Hepatocyte (in vitro differentiated cells): ENCODE measurements at places on chromosomes 4 and X. TPM values are rescaled to one million over a fixed set of nuclear protein-coding genes. Genes with fewer than 3 reads are reported as not detected.
A peak's percentile ranks its signal among the peaks of the same experiment; 100 is the strongest.

DNA sequence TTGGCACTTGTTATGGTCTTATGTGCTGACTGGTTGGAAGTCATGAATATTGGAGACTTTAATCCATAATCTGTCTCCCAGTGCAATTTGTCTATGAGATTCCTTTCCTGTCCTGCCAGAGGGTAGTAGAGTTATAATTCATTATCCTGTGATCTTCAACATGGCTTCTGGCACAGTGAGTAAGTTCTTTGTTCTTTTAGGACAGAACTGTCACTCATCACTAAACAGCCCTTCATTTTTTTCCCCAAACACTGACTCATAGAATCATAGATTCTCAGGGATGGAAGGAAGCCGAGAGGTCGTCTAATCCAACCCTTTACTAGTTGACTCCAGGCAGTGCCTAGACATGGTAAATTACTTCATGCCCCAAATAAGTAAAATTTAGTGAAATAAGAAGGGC, 78.4 kb downstream of the LUZP4 start:
- DNase-seq: no peak

DNA sequence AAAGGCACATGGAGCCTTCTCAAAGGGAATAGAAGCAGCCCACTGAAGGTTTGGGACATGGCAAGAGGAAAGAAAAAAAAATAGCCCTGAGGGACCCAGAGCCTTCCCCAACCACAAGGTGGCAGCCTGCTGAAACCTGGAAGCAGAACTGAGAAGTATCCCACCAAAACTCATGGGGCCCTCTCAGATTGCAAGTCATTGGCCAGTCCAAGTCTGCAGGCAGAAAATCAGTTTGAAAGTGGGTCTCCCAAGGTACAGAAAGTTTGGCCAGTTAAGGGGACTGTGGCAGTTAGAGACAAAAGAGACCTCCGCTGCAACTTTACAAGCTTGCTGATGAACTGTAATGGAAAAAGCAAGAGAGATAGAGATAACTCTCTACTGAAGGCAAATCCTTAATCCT, 155.8 kb downstream of the ANTXR2 start:
- DNase-seq: peak; percentile 27

DNA sequence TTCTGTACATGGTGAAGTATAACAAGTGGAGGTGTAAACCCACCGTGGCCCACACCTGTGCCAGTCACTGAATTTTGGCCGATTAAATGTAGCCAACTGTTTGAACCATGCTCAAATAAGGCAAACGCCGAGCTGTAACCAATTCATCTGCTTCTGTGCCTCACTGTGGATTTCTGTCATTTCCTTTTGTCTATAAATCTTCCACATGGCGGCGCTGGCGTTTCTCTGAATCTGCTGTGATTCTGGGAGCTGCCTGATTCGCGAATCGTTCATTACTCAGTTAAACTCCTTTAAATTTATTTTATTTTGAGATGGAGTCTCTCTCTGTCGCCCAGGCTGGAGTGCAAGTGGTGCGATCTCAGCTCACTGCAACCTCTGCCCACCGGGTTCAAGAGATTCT, 19.2 kb downstream of the SUPT20HL2 start:
- peak; percentile 34 for DNase-seq

DNA sequence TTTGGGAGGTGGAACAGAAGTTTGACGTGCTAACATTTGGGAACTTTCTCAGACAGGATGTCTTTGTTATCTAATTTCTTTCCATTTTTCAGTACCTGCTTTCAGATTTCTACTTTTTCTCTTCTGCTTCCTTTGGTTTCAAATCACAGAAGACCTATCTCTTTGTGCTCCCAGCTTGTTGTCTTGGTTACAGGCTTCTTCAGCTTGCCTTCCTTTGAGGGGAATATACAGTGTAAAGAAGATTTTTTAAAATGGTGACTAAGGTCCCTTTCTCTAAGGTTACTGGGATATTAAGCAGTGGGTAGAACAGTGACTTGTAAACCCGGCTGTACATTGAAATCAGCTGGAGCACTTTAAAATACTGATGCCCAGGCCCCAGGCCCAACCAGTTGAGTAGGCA, 48.0 kb downstream of the TMEM164 start:
- no peak for DNase-seq

- DNase-seq: no peak
These were observed 69.9 kb downstream of the HMGB2 start for GRCh38 chr4:173264245-173264644.

- no peak for DNase-seq
These were observed 126.7 kb downstream of the DHRSX start for GRCh38 chrX:2374086-2374485.

GRCh38 chrX:46574774-46575381, 1.3 kb downstream of the CHST7 start:
- peak; percentile 34 for DNase-seq

GRCh38 chrX:106042296-106042695, 3.8 kb upstream of the SERPINA7 start:
- DNase-seq: no peak

GRCh38 chrX:68179355-68179754, 253.9 kb downstream of the OPHN1 start:
- DNase-seq: no peak

- peak; percentile 89 for DNase-seq
These were observed 80.8 kb downstream of the ANKRD50 start for GRCh38 chr4:124631760-124632159.

GRCh38 chr4:24330172-24330571, 254.2 kb downstream of the DHX15 start:
- no peak for DNase-seq

DNA sequence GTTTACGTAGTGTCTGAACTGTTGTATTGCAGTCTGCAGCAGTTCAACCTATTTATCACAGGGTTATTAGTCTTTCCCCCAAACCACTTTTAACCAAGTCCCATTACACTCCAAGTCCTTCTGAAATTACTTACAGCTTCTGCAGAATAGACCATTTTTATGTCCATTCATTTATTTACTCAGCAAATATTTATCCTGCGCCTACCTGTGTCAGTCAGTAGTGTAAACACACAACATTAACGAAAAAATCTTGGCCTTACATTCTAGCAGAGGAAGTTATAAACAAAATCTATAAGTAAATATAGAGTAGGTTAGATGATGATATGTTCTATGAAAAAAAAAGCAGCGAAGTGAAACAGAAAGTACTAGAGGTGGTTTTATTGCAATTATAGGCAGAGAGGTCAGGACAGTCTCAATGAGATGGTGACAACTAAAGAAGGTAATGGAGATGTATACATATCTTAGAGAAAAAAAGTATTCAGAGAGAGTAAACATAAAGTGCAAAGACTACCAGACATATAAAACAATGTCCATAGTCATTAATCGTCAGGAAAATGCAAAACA, 534.7 kb downstream of the KCNIP4 start:
- DNase-seq: no peak

GRCh38 chrX:16975233-16975632, 28.8 kb downstream of the REPS2 start:
- no peak for DNase-seq

- no peak for DNase-seq
These were observed 43.9 kb downstream of the ALPK1 start for GRCh38 chr4:112341033-112341432.

DNA sequence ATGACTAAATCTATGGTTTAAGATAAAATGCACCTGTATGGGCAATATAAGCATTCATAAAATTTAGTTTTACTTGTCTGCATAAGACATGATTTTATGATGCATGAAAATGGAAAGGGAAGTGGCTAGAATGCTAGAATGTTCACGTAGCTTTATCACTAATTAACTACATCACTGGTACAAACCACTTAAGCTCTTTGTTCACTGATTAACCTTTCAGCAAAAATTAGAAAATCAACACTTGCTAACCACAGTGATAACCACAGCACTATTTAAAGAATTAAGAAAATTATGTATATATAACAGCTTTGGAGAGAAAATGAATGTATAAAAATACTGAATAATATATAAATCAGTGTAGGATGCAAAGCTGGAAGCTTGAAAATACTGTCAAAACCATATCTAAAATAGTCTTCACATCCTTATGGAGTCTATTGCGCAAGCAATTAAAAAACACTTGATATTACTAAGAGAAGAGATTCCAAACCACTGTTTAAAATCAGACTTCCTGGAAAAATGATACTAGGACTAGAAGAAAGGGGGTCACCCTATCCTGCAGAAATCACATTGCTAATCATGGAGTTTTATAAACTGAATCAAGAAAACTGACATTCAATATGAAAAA, 51.9 kb downstream of the EFHC2 start:
- DNase-seq: no peak

- no peak for DNase-seq
These were observed 78.2 kb downstream of the FAM47A start for GRCh38 chrX:34053931-34054330.

DNA sequence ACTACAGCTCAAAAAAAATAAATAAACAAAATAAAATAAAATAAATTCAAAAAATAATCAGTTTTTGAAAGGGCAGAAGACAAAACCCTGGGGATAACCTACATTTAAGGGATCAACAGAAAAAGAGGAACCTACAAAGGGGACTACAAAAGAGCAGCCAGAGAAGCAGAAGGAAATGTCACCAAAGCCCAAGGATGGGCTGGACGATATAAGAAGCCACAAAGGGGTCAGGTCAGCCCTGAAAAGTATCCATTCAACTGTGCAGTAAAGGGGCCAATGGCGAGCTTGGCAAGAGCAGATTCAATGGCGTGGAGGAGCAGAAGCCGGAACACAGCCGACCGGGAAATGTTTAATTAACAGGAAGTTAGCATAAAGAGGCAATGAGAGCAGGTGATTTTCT, 16.9 kb downstream of the ACOT9 start:
- no peak for DNase-seq

- DNase-seq: no peak
These were observed 168.0 kb downstream of the BANK1 start for GRCh38 chr4:101958547-101958946.

DNA sequence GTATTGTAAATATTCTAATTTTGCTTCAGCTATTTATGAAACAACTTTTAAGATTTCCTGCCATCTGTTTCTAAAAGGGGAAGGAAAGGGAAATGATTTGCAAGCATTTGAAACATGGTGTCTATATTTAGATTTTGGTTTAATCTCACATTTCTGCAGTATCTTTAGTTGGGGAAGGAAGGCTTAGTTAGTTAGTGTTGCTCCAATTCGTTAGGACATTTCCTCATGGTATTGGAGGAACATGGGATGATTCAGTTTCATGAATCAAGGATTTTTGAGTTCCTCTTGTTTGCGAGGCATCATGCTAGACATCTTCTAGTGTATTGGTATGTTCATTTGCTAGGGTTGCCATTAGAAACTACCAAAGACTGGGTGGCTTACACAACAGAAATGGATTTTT, 20.5 kb upstream of the TMEM192 start:
- no peak for DNase-seq

DNA sequence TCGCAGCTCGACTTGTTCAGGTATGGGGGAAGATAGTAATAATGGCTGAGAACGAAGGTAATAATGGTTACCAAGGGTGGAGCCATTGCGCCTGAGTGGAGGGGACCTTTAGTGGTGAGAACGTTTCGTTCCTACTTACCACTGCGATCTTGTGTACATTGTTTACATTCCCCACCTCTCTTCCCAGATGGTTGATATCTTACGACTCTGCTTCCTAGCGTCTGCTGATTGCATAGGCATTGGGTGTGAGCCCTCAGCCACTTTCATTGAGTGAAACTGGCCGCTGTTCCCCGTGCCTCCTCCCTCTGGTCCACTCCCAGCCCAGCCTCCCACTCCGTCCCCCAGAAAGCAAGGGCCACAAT, 850 bp downstream of the IGBP1 start:
- peak; percentile 32 for DNase-seq

- peak; percentile 27 for DNase-seq
These were observed 256.8 kb upstream of the VCX start for GRCh38 chrX:7586126-7586525.

DNA sequence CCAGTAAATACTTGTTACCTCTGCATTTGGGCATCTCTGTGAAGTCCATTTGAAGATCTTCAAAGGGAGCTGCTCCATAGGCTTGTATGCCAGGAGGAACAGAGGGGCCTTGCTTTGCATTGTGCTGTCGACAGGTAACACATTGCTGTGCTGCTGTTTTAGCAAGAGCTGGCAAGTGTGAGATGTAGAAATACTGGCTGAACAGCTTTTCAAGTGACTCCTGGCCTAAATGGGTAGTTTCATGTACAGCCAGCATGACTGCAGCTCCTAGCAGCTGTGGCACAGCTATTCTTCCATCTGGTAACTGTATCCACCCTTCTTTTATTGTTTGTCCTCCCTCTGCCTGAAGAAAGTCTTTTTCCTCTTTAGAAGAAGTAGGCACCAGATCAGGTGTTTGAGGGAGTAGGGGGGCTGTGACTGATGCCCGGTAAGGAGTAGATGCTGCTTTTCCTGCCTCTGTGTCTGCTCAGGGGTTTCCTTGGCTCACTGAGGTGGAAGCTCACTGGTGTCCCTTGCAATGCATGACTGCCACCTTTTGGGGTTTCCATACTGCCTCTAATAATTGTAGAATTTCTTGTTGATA, 965.3 kb downstream of the CCSER1 start:
- no peak for DNase-seq

- no peak for DNase-seq
These were observed 24.2 kb upstream of the MXRA5 start for GRCh38 chrX:3370656-3371055.

DNA sequence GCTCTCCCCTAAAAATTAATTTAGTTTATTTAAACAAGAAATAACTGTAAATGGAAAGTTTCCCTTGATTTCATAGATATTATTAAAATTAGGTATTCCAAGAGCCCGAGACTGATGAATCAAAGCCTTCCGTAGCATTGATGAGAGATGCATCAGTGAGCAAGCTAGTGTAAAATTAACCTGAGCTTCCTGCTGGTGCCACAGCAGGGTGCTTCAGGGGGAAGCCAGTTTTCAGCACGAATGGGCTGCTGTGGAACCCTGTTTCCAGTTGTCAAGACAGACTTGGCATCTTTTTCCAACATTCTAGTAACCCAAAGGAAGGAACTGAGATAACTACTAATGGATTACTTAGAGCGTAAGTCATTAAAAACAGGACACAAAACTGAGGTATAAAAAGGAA, 221.7 kb downstream of the RBMX2 start:
- no peak for DNase-seq

DNA sequence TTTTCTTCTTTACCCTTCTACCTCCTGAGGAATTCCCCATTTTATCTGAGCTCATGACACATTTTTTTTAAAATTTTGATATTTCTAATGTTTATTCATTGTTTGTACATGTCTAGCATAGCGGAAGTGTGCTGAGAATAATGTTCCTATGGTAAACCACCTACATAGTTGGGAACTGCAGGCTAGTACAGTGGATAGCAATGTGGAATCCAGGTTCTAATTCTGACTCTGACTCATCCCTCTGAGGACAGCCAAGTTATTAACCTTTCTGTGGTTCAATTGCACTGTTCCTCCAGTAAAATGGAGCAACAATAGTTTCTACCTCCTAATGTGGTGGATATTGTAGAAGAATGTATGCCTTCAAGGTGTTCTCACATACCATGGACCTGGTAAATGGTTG, 20.6 kb upstream of the APELA start:
- no peak for DNase-seq

- no peak for DNase-seq
These were observed 1.8 kb downstream of the PNMA5 start for GRCh38 chrX:152992115-152992514.

Gene MAGEE2
- not detected in 2 replicates for total RNA-seq

Gene SSX1
- total RNA-seq: not detected in 2 replicates

Gene NKX3-2
- 0.32 and 0.93 TPM in 2 replicates for total RNA-seq

Gene ETDB
- total RNA-seq: not detected in 2 replicates

Gene CBR4
- total RNA-seq: 24.1 and 26.9 TPM in 2 replicates

Gene TEC
- 1.2 and 2.1 TPM in 2 replicates for total RNA-seq

Gene USP17L18
- not detected in 2 replicates for total RNA-seq

Gene IRAK1
- total RNA-seq: 44.1 TPM in 2 replicates

Gene DCAF8L2
- total RNA-seq: not detected in 2 replicates
